ENCODE measurements at places on chromosomes 16 and 17. TPM values are rescaled to one million over a fixed set of nuclear protein-coding genes. Genes with fewer than 3 reads are reported as not detected.

GRCh38 chr17:70265471-70265870 lies 96.1 kb downstream of the KCNJ2 start:
- no peaks in the 10 kb centered on the region for H3K36me3 ChIP-seq
- no peak overlapping the region for H3K4me3 ChIP-seq
- no peak for DNase-seq
- no peaks in the 10 kb centered on the region for H3K4me1 ChIP-seq
- no peaks in the 10 kb centered on the region for H3K27me3 ChIP-seq

DNA sequence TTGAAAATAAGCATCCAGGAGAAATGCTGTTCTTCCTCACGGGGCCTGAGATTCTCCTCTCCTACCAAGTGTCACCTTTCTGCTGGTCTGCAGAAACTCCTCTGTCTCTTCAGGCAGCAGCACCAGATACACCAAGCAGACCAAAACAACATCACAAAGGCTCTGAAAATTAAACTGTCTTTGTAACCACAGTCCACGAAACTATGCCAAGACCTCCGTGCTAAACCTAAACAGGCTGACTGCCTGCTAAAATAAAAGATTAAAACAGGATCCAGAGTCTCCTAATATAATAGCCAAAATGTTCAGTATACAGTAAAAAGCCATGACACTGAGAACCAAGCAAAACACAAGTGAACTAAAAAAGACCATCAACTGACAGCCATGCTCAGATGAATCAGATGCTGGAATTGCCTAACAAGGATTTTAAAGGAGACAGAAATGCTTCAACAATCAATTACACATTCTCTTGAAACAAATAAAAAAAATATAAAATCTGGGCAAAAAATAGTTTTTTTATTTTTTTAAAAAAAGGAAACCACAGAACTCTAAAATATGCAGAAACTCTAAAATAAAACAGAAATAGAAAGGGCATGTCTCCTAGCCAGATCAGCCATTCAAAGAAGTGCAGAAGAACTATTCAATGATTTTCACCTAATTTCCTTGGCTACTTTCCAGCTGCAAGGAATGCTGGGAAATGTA lies 50.3 kb upstream of the TOX3 start:
- H3K4me3 ChIP-seq: no peak overlapping the region
- H3K27me3 ChIP-seq: no peaks in the 10 kb centered on the region
- H3K4me1 ChIP-seq: peaks cover 15% of the 10 kb centered on the region

GRCh38 chr16:17159617-17160016 lies 311.1 kb downstream of the XYLT1 start:
- H3K36me3 ChIP-seq: no peaks in the 10 kb centered on the region
- no peak for DNase-seq
- no peak overlapping the region for H3K4me3 ChIP-seq
- no peak overlapping the region for H3K27ac ChIP-seq

GRCh38 chr16:75377729-75378386 lies 55.4 kb downstream of the CFDP1 start:
- peaks cover 3% of the 10 kb centered on the region for H3K4me1 ChIP-seq
- peak; percentile 75 for DNase-seq
- H3K27me3 ChIP-seq: no peaks in the 10 kb centered on the region

- peaks cover 11% of the 10 kb centered on the region for H3K27me3 ChIP-seq
- no peaks in the 10 kb centered on the region for H3K36me3 ChIP-seq
- DNase-seq: no peak
- no peak overlapping the region for H3K27ac ChIP-seq
- no peaks in the 10 kb centered on the region for H3K4me1 ChIP-seq
Observed at GRCh38 chr17:34764716-34765115, 185.3 kb downstream of the TMEM132E start.

DNA sequence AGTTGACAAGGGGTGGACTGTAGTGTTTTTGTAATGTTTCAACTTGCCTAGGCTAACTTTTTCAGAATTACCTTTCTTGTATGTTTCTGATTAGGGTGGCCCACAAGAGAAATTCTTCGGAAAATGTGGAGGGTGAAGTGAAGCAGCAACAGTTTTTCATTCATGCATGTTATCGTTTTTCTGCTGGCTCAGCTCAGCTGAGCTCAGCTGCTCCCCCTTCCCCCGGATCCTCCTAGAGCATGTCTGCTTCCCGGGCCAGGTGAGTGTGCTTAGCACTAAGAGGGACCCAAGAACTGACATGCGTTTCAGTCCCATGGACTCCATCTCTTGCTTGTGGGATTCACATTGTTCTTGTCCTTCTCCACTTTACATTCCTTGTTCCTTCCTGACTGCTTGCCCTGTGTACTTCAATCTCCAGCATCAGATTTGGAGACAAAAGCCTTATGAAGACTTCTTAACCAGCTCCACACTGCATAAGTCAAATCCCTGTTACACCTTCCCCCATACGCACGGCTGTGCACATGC lies 33.6 kb downstream of the SCPEP1 start:
- H3K4me1 ChIP-seq: peaks cover 17% of the 10 kb centered on the region
- H3K27me3 ChIP-seq: no peaks in the 10 kb centered on the region
- DNase-seq: no peak
- no peak overlapping the region for H3K27ac ChIP-seq
- H3K4me3 ChIP-seq: no peak overlapping the region

DNA sequence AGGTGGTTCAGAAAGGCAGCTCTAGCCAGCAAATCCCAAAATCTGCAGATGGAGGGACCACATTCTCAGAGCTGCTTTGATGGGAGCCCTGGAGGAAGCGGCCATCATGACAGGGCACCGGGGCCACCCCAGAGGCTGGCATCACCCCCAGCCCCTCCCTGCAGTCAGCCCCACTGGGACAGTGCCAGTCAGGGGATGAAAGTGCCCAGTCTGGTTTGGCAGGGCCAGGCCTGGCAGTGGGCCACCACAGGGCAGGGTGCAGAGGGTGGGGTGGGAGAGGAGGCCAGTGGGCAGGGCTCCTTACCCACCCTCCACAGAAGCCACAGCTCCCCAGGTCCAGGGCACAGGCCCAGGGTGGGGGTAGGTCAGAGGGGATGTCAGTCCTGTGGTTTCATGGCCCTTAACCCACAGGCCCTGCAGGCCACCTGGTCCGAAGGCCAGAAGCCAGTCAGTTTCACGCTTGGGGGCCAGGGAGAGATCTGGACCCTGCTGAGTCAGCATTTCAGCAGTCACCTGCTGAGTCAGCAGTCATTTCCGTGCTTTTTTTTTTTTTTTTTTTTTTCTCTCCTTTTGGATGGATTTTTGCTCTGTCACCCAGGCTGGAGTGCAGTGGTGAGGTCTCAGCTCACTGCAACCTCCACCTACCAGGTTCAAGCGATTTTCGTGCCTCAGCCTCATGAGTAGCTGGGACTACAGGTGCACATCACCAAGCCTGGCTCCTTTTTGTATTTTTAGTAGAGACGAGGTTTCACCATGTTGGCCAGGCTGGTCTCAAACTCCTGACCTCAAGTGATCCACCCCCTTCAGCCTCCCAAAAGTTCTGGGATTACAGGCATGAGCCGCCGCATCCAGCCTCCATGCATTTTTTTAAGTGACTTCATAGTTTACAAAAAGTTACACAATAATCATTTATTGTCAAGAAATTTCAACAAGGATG lies 10.4 kb downstream of the SLC25A10 start:
- H3K36me3 ChIP-seq: peaks cover 32% of the 10 kb centered on the region
- H3K27ac ChIP-seq: peak overlapping the region; percentile 65
- H3K4me3 ChIP-seq: no peak overlapping the region
- peak; percentile 70 for DNase-seq
- H3K27me3 ChIP-seq: no peaks in the 10 kb centered on the region

DNA sequence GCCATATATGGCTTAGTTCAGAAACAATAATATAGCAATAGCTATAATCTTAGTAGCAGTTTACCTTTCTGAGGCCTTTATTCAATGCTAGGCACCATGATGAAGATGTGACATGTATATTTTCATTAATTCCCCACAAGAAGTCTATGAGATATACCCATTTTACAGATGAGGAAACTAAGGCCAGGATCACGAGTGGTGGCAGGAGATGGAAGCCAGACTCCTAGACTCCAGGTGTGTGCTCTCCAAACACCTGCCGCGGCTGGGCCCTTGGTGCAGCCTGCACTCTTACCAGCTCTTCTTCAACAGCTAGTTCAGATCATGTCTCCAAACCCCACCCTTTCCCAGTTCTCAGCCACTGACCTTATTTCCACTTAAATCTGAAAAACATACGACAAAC lies 15.2 kb downstream of the NXPH3 start:
- peaks cover 47% of the 10 kb centered on the region for H3K36me3 ChIP-seq
- H3K4me3 ChIP-seq: no peak overlapping the region
- DNase-seq: no peak

JMJD8 gene
- 123 TPM for total RNA-seq

CA4 gene
- total RNA-seq: not detected

NOXO1 gene
- total RNA-seq: not detected

ASPA gene
- total RNA-seq: 3.9 TPM

ARHGAP44 gene
- total RNA-seq: 8.9 TPM

RNF227 gene
- 6.2 TPM for total RNA-seq

All from stomach (tissue), 19 donors.